ENCODE measurements at places on chromosomes 6 and 20. TPM values are rescaled to one million over a fixed set of nuclear protein-coding genes. Genes with fewer than 3 reads are reported as not detected.
A peak's percentile ranks its signal among the peaks of the same experiment; 100 is the strongest.

The TREM1 gene
- total RNA-seq = not detected

The MAP7 gene
- total RNA-seq = not detected

- no peak for DNase-seq
Observed at GRCh38 chr20:44222633-44223368, 12.2 kb upstream of the OSER1 start.

DNA sequence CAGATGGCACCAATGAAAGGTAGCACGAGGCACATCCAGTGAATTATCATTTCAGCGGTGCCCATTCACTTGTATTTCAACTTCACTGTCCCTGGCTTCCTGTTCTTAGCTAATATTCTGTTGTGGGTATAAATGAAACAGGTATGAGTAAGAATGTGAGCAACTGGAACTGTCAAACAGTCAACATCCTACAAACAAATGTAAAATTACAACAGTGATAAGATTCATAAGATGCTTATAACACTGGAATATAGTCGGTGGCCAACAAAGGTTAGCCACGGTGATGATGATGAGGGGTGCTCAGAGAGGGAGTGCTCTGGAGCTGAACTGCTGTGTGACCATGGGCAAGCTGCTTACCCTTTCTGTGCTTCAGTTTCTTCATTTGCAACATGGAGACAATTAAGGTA lies 74.9 kb upstream of the TOX2 start:
- no peak for DNase-seq

DNA sequence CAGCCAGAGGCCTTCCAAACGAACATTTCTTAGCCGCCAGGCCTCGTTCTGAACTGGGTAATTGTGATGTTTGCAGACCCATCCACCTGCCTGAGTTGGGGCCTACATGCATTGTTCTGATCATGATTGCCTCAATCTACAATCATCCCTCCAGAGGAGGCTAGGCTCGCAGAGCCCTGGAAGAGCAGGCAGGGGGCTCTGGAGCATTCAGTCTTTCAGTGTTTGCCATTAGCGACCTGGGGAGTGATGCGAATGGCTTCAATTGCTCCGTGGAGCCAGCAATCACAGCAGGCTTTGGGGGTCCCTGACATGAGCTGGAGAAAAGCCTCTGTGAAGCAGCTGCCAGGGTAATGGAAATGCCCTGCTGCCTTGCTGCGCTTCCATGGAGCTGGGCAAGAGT lies 22.0 kb downstream of the SNAP25 start:
- DNase-seq = no peak

DNA sequence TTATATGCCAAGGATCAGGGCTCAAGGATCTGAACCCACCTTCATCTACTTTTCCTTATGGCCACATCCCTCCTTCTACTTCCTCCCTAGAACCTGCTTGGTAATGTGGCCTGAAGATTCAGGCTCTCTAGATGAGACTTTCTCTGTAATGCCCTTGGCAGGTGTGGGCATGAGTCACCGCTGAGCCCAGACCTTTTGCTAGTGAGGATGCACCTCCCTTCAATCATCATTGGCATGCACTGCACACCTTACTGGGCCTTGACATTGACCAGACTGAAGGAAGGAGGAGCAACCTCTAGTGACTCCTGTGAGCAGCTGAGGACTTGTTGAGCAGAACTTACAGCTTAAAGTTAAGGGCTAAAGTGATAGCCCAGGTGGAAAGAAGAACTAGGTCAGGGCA lies 405.3 kb downstream of the MAFB start:
- no peak for DNase-seq

- no peak for DNase-seq
Observed at GRCh38 chr6:159169557-159170332, 545 bp downstream of the FNDC1 start.

- peak; percentile 19 for DNase-seq
Observed at GRCh38 chr6:42978487-42978838, 518 bp downstream of the PEX6 start.

GRCh38 chr6:33217246-33217645 lies 8.9 kb downstream of the RING1 start:
- DNase-seq = no peak

DNA sequence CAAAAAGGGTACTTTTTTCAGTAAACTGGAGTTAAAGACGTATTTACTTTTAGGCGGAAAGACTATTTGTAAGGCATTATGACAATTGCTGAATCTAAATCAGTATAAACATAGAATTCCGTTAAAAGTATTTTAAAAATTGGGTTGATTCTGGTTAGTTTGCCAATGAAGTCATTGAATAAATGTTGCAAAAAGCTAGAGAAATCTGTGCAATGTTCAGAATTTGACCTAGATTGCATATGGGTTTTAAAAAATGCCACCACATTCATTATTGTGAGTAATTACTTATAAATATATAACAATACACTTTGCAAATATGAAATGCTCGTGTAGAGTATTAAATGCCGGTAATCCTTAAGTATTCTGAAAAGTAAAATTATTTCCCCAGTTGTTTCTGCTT lies 116.5 kb upstream of the EEF1E1 start:
- no peak for DNase-seq

DNA sequence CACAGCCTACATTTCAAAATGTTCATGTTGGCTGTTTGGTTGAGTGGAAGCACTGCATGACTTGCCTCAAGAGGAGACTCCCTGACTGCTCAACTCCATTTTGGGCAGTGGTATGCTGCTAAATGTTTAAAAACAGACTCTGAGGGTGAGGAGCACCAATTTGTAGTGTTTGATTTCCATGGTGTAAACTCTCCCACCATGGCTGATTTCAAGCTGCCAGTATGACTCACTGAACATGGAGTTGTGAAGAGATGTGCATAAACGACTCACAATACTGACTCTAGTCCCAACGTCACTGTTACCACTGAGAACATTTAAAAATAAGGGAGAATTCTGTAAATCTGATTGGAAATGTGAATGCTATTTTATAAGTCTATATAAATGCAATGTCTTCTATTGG lies 70.4 kb downstream of the BACH2 start:
- DNase-seq = no peak

- DNase-seq = peak; percentile 63
Observed at GRCh38 chr20:4925842-4926530, 75.3 kb downstream of the SLC23A2 start.

DNA sequence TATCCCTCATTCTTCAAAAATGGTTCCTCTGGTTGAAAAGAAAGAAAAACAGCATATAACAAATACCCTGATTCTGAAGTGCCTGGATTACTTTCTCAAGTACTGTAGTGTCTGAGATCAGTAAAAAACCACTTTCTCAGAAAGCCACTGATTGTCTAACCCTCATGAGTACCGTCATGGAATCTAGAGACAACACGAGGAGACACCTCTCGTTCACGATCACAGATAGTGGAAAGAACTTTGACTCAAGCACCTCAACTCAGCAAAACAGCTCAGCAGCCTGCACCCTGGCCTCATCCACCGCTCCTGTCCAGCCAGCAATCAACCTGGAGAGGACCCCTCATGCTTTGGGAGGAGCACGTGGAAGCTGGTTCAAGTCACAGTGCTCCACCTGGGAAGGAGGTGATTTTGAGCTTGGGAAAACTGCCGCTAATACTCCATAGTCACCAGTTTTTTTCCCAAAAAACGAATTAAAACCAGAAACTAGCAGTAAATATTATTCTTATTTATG lies 1.0 kb downstream of the SCML4 start:
- DNase-seq = no peak

DNA sequence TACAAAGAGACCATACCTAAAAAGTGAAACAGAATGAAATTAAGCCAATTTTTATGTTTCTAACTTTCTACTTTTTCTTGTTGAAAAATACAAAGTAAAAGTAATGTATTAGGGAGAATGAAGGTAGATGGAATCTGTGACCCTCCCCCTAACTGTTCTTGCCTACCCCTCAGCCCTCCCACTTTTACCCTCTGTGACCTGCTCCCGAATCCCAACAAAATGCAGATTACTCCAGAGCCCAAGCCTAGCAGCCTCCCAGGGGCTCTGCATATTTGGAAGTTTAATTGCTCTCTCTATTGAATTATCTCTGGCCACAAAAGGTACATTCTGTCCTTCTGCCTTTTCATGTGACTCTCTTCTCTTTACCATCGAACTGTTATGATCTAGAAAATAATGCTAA lies 201.5 kb downstream of the PKHD1 start:
- no peak for DNase-seq

DNA sequence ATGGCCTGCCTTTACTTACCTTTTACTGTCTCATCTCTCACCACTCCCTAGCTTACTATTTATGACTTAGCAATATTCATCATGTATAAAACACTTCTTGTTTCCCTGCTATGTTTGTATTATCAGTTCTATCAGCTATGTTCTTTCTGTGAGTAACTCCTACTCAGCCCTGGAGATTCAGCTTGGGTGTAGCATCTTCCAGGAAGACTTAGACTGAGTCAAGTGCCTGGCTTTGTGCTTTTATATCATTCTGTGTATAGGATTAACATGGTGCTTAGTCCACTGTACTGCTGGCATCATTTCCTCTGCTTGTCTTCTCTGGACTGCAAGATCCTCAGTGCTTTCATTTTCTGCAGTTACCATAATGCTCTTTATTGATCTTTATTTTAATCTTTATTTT lies 257.8 kb downstream of the BTBD3 start:
- DNase-seq = no peak

DNA sequence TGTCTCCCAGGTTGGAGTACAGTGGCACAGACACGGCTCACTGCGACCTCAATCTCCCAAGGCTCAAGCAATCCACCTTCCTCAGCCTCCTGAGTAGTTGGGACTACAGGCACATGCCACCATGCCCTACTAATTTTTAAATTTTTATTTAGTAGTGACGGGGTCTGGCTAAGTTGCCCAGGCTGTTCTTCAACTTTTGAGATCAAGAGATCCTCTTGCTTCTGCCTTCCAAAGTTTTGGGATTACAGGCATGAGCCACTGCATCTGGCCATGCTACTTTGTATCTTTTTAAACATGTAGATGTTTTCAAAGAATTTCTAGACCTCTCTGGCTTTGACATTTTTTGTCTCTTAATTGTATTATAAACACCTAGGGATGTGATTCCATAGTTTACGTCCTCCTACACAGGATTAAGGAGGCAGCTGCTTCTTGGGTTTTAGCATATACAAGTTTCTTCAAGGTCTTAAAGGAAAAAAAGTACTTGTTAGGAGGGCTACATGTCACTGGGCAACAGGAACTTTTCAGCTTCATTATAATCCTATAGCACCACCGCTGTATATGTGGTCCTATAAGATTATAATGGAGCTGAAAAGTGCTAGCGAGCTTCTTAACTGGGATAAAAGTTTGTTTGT lies 1.3 kb downstream of the ADAT2 start:
- DNase-seq = peak; percentile 3

GRCh38 chr20:34129518-34130162 lies 17.6 kb upstream of the EIF2S2 start:
- peak; percentile 87 for DNase-seq

DNA sequence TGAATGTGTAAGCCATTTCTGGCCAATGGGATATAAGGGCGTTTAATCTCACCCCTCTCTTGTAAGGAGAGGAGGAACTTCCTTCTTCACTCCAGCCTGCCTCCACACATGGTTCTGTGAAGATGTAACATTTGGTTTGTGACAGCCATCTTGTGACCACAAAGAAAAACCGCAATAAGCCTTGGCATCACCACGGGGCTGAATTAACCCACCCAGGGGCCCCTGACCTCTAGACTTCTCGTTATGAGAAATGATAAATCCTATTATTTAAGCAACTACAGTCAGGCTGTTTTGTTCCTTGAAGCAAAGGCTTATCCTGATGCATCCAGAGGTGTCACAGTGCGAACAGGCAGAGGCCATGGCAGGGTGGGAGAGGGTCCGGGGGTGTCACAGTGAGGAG lies 139.7 kb downstream of the CDC5L start:
- no peak for DNase-seq

GRCh38 chr6:98981473-98981872 lies 33.7 kb upstream of the FBXL4 start:
- DNase-seq = no peak

DNA sequence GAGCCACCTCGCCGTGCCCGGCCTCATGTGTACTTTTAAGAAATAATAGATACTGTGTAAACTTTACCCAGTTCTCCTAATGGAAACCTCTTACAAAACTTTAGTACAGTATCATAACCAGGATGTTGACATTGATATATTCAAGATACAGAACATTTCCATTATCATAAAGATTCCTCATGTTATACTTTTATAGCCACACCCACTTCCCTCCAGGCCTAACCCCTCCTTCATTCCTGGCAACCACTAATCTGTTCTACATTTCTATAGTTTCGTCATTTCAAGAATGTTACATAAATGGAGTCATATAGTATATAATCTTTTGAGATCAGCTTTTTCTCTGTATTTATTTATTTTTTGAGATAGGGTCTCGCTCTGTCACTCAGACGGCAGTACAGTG lies 52.6 kb upstream of the SALL4 start:
- no peak for DNase-seq

DNA sequence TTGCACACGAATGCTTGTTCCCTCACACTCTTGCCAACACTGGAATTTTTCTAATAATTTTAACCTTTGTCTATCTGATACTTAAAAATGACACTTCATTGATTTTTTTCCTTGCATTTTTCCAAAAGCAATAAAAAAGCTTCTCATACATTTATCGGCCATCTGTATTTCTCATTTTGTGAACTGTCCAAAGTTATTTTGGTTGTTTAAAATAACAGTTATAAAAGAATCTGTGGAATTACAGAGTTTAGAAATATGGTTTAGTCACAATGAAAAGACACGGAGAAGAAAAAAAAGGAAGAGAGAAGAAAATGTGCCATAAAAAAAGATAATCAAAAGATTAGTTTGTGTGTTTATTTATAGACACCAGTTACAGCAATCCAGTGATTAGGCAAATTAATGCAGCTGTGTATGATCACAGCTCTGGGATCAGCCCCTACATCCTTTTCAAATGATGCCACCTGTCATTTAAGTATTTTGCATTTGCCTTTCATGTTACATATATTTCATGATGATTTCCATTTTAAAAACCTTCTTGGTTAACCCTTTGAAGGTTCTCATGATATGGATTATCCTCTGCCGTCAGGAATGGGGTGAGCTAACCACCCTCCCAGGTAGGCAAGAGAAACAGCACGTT lies 171.7 kb downstream of the BACH2 start:
- DNase-seq = no peak

- no peak for DNase-seq
Observed at GRCh38 chr6:128713461-128713860, 169.5 kb upstream of the LAMA2 start.

All from G401 (cell line).